ENCODE measurements at places on chromosomes 2 and 18.

- H3K4me1 ChIP-seq = no peaks in the 10 kb centered on the region
- H3K4me3 ChIP-seq = no peak overlapping the region
- no peak for DNase-seq
These were observed 787.8 kb upstream of the LINC00305 start for GRCh38 chr18:64936671-64937070.

- H3K4me3 ChIP-seq = no peak overlapping the region
- no peaks in the 10 kb centered on the region for H3K4me1 ChIP-seq
- no peak overlapping the region for H3K27ac ChIP-seq
These were observed 103.6 kb upstream of the TMEM200C start for GRCh38 chr18:5998907-5999306.

DNA sequence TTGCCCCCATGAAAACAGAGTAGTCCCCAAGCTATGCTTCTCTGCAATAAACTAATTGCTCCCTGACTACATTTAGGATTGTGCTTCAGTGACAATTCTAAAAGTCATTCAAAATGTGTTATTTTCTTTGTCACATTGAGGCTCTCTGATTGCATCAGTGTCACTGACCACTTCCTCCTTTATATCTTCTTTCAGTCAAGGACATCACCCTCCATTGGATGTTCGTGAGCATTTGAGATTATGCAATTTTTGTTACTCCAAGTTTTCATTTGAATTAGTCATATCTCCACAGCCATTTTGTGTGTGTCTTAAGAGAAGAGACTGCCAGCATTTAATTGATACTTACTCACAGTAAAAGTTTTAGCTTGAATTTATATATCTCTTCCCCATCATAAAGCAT lies 780.8 kb upstream of the GCFC2 start:
- no peaks in the 10 kb centered on the region for H3K4me1 ChIP-seq
- peak; percentile 1 for DNase-seq
- no peak overlapping the region for H3K4me3 ChIP-seq
- H3K27ac ChIP-seq = no peak overlapping the region
- no peaks in the 10 kb centered on the region for H3K27me3 ChIP-seq

GRCh38 chr2:5826979-5827655 lies 134.9 kb downstream of the SOX11 start:
- H3K27ac ChIP-seq = no peak overlapping the region
- H3K4me3 ChIP-seq = no peak overlapping the region
- no peak for DNase-seq

GRCh38 chr18:25066516-25066915 lies 285.4 kb downstream of the ZNF521 start:
- no peak overlapping the region for H3K4me3 ChIP-seq
- DNase-seq = peak; percentile 18
- H3K36me3 ChIP-seq = no peaks in the 10 kb centered on the region
- no peak overlapping the region for H3K27ac ChIP-seq

DNA sequence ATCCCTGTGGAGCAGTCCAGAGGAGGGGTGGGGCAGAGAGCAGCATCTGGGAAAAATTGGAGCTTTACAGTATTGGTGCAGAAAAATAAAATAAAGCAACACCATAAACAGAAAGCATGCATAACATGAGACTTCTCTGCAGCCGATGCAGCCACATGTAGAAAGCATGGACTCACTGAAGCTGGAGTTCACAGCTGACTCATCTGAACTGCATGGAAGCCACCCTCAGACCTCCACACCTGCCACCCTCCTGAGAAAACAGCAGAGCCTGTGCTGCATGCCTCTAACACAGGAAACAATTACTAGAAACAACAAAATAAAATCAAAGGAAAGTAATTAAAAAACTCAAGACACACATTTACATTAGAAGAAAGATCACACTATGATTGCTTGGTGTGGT lies 169.4 kb upstream of the ALKAL2 start:
- H3K4me1 ChIP-seq = peaks cover 19% of the 10 kb centered on the region
- H3K36me3 ChIP-seq = no peaks in the 10 kb centered on the region
- no peak overlapping the region for H3K27ac ChIP-seq
- H3K27me3 ChIP-seq = no peaks in the 10 kb centered on the region

DNA sequence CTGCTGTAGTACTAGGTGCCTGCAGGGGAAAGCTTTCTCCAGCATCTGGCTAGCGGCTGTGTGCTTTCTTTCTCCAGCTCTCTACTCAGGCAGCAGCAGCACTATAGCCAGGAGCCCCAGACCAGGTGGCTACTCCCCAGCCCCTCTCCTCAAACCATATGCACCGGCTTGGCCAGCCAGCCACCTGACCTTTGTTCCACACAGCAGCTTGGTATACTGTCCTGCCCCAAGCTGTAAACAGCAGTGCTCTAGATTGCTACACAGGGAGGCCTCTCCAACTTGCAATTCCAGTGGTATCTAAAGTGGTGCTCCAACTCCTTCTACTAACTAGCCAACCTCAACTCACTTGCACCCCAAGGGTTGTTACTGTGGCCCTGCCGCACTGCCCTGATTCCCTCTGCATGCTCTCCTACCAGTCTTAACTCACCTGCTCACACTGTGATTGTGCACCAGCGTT lies 19.6 kb downstream of the LDAH start:
- DNase-seq = no peak
- H3K4me3 ChIP-seq = no peak overlapping the region
- H3K36me3 ChIP-seq = no peaks in the 10 kb centered on the region
- H3K27me3 ChIP-seq = no peaks in the 10 kb centered on the region
- peaks cover 2% of the 10 kb centered on the region for H3K4me1 ChIP-seq

DNA sequence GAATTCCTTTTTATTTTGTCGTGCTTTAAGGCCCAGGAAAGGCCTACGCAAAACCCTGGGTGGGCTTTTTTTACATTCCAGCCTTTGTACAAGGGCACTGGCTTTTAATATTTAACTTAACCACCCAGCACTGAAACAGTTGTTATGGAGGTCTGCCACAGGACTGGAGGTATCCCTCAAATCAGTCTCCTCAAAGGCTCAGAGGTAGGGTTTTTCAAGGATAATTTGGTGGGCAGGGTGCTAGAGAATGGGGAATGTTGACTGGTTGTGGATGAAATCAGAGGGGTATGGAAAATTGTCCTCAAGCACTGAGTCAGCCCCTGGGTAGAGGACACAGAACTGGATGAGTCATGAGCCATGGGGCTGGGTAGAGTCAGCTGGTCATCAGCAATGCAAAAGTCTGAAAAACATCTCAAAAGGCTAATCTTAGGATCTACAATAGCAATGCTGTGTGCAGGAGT lies 443.1 kb downstream of the THSD7B start:
- H3K27ac ChIP-seq = no peak overlapping the region
- no peaks in the 10 kb centered on the region for H3K36me3 ChIP-seq
- H3K4me1 ChIP-seq = no peaks in the 10 kb centered on the region
- H3K4me3 ChIP-seq = no peak overlapping the region
- DNase-seq = no peak

DNA sequence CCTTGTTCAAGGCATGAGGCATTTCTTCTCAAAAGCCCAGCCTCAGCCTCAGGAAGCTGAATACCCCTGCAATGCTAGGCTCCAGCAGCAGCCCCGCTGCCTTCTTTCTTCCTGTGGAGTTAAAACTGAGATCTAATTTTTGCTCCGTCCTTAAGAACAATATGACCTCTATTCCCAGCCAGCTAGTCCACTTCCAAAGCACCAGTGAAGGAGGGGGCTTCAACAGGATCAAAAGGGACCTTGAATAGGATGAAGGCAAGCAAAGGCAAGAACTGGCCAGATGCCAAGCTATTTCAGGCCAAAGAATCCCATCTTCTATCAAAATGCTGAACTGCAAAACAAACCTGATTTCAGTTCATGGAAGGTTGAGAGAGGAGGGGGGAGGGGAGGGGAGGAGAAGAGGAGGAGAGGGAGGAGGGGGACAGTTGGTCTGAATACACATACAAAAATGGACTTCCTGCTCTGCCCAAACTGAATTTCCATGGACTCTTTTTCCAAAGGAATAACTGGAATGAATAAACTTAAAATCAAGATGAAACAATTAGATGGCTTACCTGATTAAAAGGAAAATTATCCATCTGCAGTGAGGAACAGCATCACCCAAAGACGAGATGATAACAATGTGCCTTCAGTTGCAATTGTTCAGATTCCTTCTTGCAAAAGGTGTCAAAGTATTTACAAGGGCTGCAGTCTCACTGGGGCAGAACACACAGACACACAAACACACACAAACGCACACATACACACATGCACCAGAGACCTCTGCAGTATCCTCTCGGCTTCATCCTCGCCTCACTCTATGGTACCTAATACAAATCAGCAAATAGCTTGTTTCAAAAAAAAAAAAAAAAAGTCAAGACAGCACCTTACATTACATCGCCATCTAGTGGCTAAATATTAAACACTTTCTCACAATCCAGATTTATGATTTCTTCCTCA lies at the start of gene SCN1A:
Gene SCN1A, minus strand, starts transcription at position 804 of the 939 bp plus-strand sequence. CDS start 54,399 bp downstream, outside the sequence.
- H3K4me1 ChIP-seq = no peaks in the 10 kb centered on the region
- H3K36me3 ChIP-seq = no peaks in the 10 kb centered on the region
- H3K27me3 ChIP-seq = no peaks in the 10 kb centered on the region
- no peak within 1 kb of the TSS for H3K27ac ChIP-seq

DNA sequence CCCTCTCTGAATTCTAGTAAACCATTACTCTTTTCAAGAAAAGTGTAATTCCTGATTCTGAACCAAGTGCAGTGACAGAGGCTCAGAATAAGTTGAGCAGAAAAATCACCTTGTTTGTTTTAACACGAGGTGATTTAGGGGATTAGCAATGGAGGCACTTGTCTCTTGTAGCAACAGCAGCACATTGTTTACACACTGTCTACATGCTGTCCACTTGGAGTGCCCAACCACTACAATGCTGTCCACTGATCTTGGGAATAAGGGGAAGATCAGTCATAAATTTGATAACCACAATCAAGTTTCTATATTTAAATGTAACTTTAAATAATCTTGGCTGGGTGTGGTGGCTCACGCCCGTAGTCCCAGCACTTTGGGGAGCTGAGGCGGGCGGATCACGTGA lies 13.9 kb upstream of the RMND5A start:
- DNase-seq = no peak
- no peaks in the 10 kb centered on the region for H3K27me3 ChIP-seq
- no peaks in the 10 kb centered on the region for H3K36me3 ChIP-seq
- no peaks in the 10 kb centered on the region for H3K4me1 ChIP-seq
- H3K27ac ChIP-seq = no peak overlapping the region

DNA sequence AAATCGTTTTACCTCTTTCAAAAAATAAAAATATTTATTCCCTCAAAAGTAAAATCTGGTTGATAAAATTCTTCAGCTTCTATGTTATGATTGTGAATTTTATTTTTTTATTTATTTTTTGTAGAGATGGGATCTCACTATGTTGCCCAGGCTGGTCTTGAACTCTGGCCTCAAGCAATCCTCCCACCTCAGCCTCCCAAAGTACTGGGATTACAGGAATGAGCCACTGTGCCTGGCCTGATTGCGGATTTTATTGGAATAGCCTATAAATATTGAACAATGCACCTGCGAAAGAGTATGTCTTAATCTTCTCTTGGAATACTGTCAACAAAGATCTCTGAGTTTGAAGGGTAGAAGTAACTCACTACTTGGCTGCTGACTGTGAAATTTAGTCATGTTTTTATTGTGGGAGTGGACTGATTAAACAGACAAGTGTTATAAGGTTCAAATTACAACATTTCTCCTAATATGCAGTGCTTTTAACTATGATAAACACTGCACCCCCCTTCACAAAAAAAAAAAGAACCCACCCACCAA lies 138.0 kb downstream of the AFF3 start:
- no peak overlapping the region for H3K4me3 ChIP-seq
- H3K36me3 ChIP-seq = peaks cover 14% of the 10 kb centered on the region
- H3K4me1 ChIP-seq = peaks cover 5% of the 10 kb centered on the region

GRCh38 chr2:194223218-194223617 lies 1433.8 kb upstream of the SLC39A10 start:
- no peaks in the 10 kb centered on the region for H3K4me1 ChIP-seq
- DNase-seq = no peak
- H3K4me3 ChIP-seq = no peak overlapping the region
- no peak overlapping the region for H3K27ac ChIP-seq
- H3K36me3 ChIP-seq = no peaks in the 10 kb centered on the region

DNA sequence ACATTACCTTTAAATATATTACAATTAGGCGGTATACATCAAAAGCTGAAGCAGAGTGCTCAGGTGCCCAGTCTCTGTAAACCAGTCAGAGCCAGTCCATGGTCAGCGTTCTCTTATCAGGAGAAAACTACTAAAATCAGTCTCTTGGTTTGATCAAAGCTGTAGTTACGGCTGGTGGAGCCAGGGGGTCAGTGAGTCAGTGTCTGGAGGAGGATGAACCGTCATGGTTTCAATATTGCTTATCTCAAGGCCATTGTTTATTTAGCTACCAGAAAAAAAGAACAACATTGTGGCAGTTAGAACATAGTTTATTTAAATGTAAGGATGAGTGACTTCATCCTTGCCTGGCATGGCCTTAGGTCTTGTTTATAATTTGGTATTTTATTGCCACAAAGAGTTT lies 71.3 kb upstream of the NYAP2 start:
- DNase-seq = no peak
- H3K27ac ChIP-seq = no peak overlapping the region
- no peaks in the 10 kb centered on the region for H3K27me3 ChIP-seq
- no peaks in the 10 kb centered on the region for H3K36me3 ChIP-seq

DNA sequence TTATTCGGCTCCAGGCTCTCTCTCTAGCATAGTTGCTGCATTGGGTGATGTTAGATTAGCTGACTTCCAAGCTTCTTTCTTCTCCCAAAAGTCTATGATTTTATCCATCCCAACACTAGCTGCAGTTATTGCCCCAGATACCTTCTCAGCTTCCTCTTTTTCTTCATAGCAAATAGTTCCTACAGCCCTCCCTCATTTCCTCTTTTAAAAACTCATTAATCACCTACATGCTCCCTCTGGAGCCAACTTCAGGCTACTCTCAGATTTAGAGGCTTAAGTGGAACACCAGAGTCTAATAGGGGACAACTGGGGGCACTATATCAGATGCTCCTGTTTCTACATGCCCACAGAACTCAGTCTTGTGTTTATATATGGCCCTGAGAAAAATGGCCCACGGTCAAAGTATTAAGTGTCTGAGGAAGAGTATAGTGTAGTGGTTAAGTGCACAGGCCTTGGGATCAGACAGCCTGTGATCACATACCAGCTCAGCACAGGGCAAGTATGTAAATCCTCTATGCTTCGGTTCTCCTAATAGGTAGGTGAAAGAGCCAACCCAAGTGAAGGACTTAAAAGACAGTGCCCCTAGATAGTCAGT lies 241.9 kb upstream of the SLC14A2 start:
- H3K4me3 ChIP-seq = no peak overlapping the region
- H3K27ac ChIP-seq = no peak overlapping the region
- no peaks in the 10 kb centered on the region for H3K36me3 ChIP-seq
- DNase-seq = peak; percentile 81
- no peaks in the 10 kb centered on the region for H3K27me3 ChIP-seq

GRCh38 chr18:72823345-72823744 lies 44.4 kb downstream of the NETO1 start:
- no peaks in the 10 kb centered on the region for H3K4me1 ChIP-seq
- H3K27me3 ChIP-seq = peaks cover 2% of the 10 kb centered on the region
- no peak overlapping the region for H3K27ac ChIP-seq
- H3K4me3 ChIP-seq = no peak overlapping the region
- no peak for DNase-seq
